ENCODE measurements at places on chromosomes 1 and 21.

GRCh38 chr1:73475316-73475870 is 722.6 kb downstream of the LRRIQ3 start:
- no peak for DNase-seq

GRCh38 chr1:86846164-86846647 is 67.7 kb downstream of the SELENOF start:
- no peak for DNase-seq

DNA sequence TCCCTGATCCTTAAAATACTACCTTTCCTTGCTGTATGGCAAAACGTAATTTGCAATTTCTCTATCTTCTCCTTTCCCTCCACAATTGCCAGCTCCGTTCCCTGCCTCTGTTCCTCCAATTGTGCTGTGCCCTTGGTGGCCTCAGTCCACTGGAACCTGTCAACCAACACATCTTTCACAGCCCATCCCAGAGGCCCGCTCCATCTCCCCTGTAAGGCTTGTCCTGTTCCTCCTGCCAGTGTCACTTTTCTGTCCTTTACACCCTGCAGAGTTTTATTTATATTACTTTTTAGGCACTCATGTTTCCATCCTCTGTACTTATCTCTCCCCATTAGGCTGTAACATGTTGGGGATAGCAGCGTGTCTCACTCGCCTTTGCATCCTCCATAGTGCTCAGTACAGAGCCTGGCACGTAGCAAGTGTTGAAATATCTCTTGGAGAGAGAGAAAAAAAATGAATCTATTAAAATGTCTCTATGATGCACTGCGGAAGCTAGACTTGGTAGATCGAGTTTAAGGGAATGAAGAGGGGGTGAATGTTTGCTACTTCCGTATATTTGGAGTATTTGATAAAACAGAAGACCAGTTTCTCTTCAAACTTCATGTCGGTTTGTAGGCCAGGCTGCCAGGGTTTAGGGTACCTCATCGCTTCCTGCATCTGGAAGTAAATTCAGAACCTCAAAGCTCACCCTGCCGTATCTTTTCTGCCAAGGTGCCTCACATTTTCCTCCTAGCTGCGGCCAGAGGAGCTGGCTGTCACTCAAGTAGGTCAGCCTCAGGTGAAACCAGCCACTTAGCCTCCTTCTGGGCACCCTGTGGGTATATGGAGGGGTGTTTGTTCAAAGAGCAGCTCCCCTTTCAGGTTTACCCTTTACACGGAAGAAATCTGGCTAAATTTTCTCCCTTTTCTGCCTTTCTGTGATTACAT is 303.8 kb downstream of the TM2D1 start:
- DNase-seq, result no peak

- DNase-seq, result no peak
Measured at GRCh38 chr1:95119273-95119672, 2.1 kb downstream of the TLCD4 start.

DNA sequence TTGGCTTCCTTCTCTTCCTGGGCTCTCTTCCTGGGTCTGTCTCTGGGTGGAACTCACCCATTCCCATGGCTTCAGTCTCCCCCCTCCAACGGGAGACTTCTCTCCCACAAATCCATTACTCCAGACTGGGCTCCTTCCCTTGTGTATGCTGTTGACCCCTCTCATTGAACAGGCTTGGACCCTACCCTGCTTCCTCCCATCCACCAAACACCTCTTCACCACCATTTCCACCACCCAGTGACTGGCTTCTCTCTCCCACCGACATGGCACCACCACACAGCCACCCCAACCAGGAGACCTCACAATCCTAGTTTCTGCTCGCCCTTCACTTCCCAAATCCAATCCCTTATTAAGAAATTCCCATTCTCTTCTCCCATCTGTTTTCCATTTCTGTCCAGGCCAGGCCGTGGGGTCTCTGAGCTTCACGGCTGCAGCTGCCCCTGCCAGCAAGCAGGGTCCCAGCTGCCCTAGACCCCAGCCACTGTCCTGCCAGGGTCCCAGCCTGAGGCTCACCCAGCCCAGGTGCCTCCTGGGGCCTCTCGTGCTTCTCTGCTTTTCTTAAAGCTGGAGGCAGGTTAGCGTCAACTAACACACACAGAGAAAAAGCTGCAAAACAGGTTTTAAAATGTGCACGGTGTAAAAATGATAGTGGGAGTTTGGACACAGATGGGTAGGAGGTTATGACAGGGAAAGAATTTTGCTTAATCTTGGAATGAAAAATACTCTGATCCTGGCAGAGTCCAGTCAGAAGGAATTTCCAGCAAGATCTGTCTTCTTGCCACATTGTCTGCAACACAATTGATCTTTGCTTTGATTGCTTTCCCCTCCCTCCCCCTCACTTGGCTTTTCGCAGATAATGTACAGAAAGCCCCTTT is 383.8 kb upstream of the VAMP3 start:
- DNase-seq, result no peak

DNA sequence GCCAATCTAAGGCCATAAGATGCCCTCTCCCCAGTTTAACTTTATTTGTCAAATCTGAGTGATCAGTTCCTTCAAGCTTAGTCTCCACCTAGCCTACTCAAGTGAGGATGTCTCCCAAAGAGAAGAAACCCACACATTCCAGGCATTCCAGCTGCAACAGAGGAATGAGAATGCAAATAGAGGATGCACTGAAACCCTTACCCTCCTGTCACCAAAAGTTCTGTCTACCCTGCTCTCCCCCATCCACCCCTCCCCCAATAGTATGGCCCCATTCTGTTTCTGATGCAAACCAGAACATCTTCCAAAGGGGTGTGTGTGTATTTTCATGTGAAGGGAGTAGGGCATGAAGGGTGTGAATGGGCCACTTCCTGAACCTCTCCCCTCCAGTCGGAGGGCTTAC is 3.0 kb downstream of the DUSP23 start:
- DNase-seq, result no peak

GRCh38 chr1:218771931-218772330 is 401.7 kb upstream of the LYPLAL1 start:
- no peak for DNase-seq

DNA sequence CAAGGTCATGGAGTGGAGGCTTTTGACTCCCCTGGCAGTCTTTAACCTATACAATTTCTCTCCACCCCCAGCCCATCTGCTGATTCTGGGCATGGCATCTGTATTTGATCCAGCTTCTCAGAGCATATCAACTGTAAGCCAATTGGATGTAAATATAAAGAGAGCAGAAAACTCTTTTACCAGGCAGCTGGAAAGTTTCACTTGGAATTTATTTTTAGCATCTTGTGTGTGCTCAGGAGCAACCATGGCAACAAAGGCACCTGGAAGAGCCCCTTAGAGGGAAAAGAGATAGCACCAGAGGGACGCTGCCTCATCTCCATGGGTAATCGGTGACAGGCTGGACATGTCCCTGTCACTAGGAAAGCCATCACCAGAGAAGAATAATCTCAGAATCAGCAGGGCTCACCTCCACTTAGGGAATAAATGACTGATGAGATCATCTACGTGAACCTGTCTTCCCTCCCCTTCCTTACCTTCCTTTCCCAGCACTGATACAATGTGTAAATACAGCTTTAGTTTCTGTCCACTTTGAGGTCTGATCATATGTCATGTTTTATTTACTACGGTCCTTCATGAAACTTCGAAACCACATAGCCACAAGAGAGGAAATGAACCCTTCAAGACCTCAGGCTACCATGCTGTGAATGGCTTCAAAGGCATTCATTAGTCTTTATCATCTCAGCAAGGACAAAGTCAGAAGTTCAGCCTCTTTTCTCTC is 25.3 kb upstream of the SIPA1L2 start:
- DNase-seq, result no peak

GRCh38 chr1:29883986-29884385 is 647.7 kb downstream of the PTPRU start:
- no peak for DNase-seq

GRCh38 chr1:40803902-40804301 is 20.3 kb downstream of the KCNQ4 start:
- no peak for DNase-seq

- DNase-seq, result no peak
Measured at GRCh38 chr1:153292740-153293479, 19.8 kb downstream of the PGLYRP3 start.

- no peak for DNase-seq
Measured at GRCh38 chr1:200869753-200870391, 2.9 kb upstream of the GPR25 start.

DNA sequence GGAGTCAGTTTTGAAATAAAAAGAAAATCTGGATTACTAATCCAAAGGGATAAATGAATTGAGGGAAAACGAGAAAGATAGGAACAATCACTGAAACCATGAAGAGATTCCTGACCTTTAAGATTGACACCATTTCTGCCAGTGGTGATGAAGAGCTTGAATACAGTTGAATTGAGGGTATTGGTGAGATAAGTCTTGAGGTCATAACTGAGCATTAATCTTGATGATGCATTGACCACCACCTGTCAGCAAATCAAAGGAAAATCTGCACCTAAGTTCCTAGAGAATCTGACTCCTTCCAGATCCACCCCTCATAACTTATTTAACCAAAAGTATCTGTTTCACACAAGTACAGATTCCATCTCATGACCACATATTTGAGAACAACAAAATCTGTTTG is 21.6 kb downstream of the RPS27 start:
- DNase-seq, result no peak

GRCh38 chr1:114131526-114132220 is 22.0 kb downstream of the SYT6 start:
- peak; percentile 22 for DNase-seq

- no peak for DNase-seq
Measured at GRCh38 chr21:45255381-45256020, 32.2 kb downstream of the POFUT2 start.

- DNase-seq, result no peak
Measured at GRCh38 chr1:114522264-114522575, 11.2 kb upstream of the TRIM33 start.

DNA sequence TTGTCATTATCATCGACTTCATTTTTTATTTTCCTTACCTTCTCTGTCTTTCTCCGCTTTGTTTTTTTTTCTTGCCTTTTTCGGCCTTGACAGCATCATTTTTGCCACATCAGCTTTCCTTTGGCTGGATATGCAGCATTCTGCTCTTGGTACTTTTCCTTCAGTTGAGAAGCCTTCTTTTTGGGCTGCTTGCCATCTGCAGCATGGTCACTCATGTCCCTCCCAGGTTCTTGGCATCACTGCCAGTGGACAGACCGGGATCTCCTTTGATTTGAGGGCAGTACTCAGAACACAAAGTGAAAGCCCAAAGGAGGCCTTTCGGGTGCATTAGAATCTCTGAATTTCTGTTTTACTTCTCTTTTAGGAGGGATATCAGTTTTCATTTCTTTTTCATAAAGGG is 3.7 kb upstream of the PARP1 start:
- no peak for DNase-seq

- DNase-seq, result no peak
Measured at GRCh38 chr1:111967067-111967690, 22.3 kb downstream of the KCND3 start.

DNA sequence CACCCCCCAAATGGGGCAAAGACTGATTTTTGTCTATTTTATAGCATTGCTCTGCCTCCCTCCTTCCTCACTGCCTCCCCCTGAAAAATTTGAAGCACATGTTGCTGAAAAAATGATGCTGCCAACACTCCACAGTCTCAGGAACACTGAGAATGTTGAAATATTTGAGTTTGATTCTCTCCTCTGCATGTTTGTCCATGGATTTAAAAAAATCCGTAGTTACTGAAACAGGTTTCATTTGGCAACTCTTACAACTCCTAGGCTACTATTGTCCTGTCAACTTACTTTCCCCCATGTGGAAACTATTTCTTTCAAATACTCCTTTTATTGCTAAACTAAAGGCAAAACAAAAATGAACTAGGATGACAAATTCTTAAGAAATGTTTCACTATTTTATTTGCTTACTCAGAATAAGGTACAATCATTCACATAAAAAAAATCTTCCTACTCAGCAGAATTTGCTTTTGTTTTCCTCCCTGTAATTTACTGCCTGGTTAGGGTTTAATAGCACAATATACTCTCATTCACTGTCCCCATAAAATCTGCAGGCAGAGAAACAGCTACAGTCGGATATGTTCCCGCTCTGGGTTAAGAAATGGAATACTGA is 50.2 kb downstream of the C21orf91 start:
- no peak for DNase-seq

- DNase-seq, result no peak
Measured at GRCh38 chr1:198701250-198701649, 62.4 kb downstream of the PTPRC start.

GRCh38 chr1:151165281-151165737 is 393 bp downstream of the LYSMD1 start:
- no peak for DNase-seq

- no peak for DNase-seq
Measured at GRCh38 chr1:112285316-112285715, 110.7 kb upstream of the CTTNBP2NL start.

DNA sequence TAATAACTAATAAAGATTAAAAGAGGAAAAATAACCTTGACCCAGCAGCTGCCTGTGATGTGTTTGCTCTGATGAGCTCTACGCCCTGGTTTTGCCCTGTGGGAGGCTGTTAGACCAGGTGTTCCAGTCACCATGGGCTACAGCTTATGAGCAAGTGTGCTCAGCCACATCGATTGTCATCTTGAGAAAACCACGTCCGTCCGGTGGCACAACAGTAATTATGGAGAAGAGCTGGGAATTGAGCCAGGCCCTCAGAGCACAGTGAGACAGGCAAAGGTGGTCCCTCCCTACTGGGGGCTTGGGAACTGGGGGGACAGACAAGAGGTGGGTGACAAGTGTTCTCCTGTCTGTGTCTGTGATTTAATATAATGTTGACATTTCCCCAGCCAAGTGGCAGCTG is 420.5 kb downstream of the MATN1 start:
- DNase-seq, result no peak

GRCh38 chr1:212664409-212665199 is 35.0 kb downstream of the BATF3 start:
- DNase-seq, result no peak

DNA sequence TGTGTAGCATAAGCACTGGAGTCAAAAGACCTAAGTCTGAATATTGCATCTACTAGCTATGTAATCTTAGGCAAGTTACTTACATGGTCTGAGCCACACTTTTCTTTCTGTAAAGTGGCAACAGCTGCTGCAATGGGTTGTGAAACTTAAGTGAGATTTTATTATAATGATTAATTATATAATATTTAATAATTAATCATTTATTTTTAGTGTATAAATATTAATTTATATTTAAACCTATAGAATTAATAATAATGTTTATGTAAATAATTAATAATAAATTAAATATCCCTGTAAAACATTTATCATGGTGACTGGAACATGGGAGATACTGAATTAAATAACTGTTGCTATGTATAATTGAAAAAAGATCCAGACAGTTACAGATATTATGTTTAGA is 180.3 kb downstream of the LRRC40 start:
- DNase-seq, result no peak
